Stimulated activated CD8-positive, alpha-beta memory T cell treated with anti-CD3 and anti-CD28 coated beads, Interleukin-7, amount 100 ng/mL, for 24 hours (primary cell): ENCODE measurements at places on chromosomes 2 and 18.

- no peak for DNase-seq
Measured at GRCh38 chr2:37665043-37665442, 6.4 kb downstream of the CDC42EP3 start.

DNA sequence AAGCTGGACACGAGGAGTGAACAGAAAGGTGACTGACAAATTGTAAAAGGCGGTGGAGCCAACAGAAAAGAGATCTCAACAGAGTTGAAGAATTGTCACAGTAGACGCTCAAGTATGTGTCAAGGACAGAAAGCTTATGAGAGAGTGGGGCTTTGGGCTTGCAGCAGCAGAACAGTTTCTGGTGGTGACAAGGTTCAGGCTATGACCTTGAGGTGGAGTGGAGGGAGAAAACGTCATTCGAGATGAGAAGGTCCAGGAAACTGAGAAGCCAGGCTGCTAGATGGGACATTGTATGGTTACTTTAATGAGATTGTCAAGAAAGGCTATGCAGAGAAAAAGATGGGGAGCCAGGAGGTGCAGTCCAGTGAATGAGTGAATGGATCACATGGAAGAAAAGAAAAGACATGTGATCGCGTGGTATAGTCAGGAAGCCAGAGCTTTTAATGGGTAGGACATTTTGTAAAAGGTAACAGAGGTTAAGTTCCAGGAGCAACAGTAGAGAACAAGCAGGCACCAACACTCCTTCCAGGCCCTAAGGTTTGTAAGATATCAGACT lies 91.1 kb upstream of the EPC2 start:
- no peak for DNase-seq

GRCh38 chr18:55875371-55875901 lies 287.4 kb upstream of the TCF4 start:
- no peak for DNase-seq

- no peak for DNase-seq
Measured at GRCh38 chr2:183024339-183025095, 13.7 kb downstream of the NCKAP1 start.

- no peak for DNase-seq
Measured at GRCh38 chr2:172065111-172065510, 20.2 kb upstream of the DLX1 start.

GRCh38 chr2:95179451-95179850 lies 13.8 kb downstream of the ZNF2 start:
- no peak for DNase-seq

DNA sequence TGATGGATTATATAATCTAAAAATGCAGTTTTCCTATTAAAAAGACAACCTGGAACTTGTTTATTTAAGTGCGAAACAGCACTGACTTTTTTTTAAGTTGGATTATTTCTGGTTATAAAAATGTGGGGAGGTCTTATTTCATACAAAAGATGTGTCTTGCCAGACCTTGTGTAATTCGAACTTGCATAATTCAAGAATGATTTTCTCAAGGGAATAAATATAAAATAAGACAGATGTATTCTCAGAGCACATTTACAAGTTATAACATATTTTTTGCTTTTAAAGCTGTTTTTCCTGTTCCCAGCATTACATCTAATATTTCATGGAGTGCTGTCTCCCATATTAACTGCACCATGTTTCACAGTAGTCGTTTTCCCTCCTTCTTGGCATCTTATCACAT lies 263.1 kb downstream of the CDH20 start:
- DNase-seq: no peak

DNA sequence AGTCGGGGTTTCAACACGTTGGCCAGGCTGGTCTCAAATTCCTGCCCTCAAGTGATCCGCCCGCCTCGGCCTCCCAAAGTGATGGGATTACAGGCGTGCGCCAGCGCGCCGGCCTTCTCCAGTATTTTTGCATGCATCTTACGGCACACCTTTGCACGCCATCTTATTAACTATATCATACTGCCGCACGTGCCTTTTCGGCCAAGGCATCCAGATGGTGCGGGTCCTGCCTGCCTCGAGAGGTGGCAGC lies 765 bp upstream of the ING5 start:
- DNase-seq: no peak

GRCh38 chr2:127620866-127621265 lies 25.1 kb upstream of the GPR17 start:
- DNase-seq: no peak

DNA sequence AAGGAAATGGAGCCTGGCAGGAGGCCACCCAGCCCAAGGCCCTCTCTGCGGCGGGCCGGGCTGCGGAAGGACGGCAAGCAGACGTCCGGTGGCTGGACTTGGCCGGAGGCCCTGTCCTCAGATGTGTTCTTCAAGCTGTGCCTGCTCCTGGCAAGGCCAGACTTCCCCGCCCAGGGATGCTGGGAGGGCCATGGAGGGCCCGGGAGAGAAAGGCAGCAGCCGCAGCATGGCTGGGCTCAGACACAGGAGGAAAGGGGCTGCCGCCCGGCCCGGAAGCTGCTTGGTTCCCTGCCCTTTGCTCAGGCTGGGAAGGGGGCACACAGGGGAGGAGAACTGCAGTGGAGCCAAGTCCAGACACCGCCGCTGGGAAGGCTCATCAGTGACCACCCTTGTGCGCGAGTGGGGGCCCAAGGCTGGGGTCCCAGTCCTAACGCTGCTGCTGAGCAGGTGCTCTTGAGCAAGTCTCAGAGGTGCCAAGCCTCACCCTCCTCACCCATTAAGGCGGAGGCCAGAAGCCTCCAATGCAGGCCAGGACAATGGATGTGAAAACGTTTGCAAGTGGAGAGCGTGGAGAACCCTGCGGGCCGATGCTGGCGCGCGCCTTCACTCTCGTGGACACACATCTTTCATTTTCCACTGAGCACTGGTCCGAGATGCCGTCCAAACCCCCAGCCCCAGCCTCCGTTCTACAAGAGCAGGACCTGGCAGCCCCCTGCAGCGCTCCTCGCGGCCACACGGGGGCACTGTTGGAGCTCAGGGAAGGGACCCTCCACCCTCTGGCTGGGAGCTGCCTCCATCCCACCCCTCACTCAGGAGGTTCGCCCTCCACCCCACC lies 7.9 kb downstream of the CROCC2 start:
- DNase-seq: peak; percentile 42

DNA sequence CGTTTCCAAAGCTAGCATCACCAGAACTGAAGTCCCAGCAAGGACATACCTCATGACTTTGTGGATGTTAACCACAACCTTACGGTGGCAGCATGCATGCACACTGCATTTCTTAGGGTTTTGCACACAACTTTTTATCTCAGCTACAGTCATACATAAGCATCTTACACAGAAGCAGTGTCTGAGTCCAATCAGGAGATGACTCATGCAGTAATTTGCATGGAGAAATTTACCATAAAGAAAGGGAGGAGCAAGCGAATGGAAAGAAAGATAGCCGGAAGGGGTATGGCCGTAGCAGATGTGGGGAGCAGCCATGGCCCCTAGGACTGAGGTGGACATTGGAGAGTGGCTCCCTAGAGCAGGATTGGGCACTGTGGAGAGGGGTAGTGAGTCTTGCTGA lies 522.5 kb downstream of the GALR1 start:
- no peak for DNase-seq

GRCh38 chr2:205688417-205689200 lies 6.3 kb downstream of the NRP2 start:
- no peak for DNase-seq

DNA sequence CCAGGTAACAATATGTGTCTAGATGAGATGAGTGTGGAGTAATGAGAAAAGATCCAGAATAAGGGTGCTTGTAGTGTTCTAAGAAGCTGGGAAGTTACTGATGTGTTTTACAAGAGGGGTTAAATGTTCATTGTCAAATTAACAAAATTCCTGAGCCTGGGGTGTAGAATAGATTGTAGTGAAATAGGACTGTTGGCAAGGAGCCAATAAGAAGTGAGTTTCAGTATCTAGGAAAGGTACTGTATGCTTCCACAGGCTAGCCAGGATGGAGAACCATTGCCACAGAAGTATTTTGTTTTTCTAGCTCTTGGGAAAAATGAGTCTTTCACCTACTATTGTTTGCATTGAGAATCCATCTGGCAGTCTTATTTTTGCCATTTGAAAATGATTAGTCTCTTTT lies 10.5 kb downstream of the DOK6 start:
- no peak for DNase-seq

GRCh38 chr18:60277855-60278480 lies 94.6 kb downstream of the MC4R start:
- DNase-seq: no peak

DNA sequence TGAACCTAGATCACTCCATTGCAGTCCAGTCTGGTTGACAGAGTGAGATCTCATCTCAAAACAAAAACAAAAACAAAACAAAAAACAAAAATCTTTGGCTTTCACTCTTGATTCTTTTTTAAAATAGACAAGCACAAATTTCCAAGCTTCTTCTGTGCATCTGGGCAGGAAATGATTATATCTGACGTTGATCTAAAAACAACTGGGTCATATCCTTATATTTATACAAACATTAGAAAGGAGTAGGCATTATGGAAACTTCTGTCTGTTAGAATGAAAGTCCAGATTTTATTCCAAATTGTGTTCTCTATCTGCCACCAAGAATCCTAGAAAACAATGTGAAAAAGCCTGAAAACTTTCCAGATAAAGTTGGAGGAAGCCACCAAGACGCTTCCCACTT lies 26.2 kb upstream of the PMAIP1 start:
- no peak for DNase-seq

DNA sequence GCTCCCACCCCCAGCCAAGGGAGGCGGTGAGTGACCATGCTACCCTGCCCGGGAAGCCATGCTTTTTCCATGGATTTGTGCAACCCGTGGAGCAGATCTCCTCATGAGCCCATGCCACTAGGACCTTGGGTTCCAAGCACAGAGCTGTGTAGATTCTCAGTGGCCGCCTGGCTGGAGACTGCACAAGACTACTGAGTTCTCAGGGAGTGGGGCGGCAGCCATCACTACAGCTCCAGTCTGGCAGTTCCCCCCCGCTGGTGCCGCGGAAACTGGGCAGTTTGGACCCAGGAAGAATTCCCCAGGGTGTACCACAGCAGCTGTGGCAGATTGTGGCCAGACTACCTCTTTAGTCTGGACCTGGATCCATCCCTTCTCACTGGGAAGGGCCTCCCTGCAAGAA lies 470.6 kb downstream of the LRP1B start:
- no peak for DNase-seq

GRCh38 chr18:64179556-64180080 lies 30.7 kb upstream of the LINC00305 start:
- no peak for DNase-seq

DNA sequence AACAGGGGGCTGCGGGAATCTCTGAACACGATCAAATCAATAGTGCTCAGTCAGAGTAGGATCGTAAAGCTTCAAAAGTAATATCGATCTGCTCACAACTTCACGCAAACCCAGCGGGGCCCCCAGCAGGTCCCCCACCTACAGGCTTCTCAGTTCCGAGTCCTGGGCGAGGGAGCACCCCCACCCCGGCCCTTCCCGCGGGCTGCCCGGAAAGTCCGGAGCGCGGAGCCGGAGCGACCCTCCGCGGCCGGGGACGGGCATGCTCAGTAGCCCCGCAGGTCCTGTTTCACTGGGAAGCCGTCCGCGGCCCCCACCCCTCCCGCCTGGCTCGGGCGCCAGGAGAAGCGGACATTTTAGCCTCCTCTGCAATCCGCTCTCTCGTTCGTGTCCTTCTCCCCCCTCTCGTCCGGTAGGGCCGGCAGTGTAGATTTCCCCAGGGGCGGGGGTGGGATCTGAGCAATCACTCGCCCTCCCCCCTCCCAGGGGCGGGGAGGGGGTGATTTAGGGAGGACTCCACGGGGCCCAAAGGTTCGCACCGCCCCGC lies 3.3 kb upstream of the SPRED2 start:
- no peak for DNase-seq

- DNase-seq: no peak
Measured at GRCh38 chr2:224584111-224584784, 915 bp downstream of the CUL3 start.

GRCh38 chr2:103860016-103860415 lies 993.9 kb upstream of the POU3F3 start:
- no peak for DNase-seq

GRCh38 chr2:140454717-140455116 lies 1674.5 kb upstream of the NXPH2 start:
- DNase-seq: no peak

DNA sequence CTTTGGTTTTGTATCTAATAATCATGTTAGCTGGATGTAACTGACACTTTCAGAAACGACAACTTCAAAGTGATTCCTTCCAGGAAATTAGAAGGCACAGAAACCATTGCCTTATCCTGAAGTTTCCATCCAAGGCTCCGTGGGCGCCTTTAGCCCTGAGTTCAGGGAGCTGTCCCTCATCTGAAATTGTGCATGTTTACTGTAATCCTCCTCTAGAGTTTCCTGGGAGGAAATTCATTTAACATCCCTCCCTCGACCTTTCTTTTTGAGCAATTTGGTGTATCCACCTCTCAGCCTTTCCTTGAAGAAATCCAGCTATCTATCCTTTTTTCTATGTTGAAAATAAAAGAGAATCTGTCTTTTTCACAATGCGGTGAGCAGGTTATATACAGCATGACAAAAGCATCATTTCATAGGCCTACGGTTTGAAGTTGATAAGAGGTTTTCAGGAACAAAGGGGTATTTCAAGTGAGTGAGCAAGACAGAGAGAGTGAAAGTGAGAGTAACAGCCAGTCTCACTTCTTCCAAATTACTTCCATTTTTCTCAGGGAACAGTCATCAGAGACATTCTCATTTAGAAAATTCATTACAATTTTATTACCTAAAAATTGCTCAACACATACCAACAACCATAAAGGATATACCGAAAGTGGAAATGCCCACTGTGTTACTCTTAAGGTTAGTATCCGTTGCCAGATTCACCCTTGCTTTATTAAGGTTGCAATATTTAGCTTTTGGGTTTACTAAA lies 167.3 kb downstream of the MREG start:
- DNase-seq: no peak

DNA sequence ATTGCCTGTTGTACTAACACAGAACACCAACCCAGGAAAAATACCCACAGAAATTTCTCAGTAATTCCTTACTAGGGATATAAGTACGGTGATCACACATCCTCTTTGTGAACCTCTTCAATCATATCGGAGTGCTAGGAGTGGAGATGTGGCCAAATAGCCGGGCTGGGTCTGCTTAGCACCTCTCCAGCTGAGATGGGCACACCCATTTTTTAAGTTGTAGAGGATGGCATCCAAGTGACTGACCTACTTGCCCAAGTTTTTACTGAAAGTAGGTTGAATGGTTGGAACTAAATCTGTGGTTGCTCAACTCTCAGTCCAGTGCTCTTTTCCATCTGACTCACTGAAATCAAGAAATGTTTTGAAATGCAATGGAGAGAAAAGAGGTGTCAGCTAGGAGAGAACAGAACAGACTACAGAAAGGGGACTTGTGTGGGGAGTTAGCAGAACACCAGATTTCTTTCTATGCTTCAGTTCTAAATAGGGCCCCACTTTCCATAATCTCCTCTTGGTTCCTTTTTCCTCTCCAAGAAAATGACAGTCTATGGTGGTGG lies 68.7 kb upstream of the FSHR start:
- DNase-seq: no peak
